ENCODE measurements at places on chromosomes 5 and 9.

DNA sequence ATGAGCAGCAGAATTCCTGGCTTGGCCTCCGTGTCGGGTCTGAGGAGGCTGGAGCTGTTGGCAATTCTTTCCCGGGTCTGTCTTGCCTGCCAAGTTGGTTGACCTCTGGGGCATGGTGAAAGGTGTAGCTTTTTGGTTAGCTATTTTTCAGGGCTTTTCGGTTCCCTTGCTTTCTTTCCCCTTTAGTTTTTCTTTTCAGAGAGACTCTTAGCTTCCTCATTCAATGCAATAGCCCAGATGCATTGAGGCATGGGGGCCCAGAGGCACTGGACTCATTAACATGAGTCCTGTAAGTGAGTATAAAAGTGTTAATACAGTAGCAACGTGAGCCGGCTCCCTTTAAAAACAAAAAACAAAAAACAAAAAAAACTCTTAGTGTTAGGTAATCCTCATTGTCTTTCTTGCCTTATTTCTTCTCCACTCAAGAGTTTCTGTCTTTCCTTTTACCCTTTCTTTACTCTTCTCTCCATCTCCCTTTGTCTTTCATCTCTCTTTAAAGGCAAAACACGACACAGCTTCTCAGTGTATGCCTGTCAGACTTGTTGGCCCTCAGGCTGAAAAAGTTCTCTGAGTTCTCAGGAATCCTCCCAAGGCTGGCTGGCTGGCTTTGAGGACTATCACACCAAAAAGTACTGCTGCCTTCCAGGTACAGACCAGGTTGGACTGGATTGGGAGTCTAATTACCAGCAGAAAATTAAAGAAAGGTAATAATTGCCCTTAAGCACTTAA is 289.9 kb upstream of the TUT7 start:
- no peak for DNase-seq

- DNase-seq = no peak
These were observed 1339.7 kb upstream of the CDH6 start for GRCh38 chr5:29853711-29854220.

GRCh38 chr9:36547598-36547997 is 25.1 kb upstream of the MELK start:
- no peak for DNase-seq

DNA sequence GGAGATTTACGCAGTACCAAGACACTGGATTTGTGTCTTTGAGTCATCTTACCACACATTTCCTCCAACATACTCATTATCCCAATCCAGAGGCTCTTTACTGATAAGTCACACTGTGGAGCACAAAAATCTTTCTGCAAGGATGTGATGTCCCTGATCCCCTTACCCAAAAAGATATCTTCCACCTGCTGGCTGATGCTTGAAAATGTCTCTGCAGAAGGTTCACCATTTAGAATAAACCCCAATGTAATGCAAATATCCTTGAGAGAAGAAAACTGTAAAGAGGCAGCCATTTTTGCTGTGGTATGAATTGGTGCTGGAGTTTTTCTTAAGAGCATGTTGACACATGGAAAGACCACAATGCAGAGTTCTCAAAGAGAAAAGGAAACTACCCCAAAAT is 65.7 kb upstream of the RORB start:
- no peak for DNase-seq

- no peak for DNase-seq
These were observed 72.7 kb upstream of the SLC25A48 start for GRCh38 chr5:135761746-135762145.

- no peak for DNase-seq
These were observed 40.7 kb upstream of the HNRNPA0 start for GRCh38 chr5:137794863-137795262.

DNA sequence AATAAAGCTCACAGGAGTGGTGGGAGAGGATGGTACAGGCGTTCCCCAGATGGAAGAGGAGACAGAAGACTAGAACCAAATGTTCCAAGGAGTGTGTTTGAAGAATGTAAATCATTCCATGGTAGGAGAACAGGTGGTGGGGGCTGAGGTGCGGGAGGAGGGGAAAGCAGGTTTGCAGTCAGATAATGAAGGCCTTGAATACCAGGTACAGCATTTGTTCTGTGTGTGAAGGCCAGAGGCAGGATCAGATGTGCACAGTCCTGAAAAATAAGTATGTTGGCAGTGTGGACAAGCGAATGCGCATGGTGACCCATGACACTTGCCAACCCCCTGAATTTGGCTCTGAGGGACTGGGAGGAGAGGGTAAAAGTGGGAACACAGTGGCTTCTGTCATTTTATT is 59.9 kb upstream of the ALDH1B1 start:
- no peak for DNase-seq

GRCh38 chr9:88339317-88339716 is 48.9 kb upstream of the SPIN1 start:
- DNase-seq = no peak

DNA sequence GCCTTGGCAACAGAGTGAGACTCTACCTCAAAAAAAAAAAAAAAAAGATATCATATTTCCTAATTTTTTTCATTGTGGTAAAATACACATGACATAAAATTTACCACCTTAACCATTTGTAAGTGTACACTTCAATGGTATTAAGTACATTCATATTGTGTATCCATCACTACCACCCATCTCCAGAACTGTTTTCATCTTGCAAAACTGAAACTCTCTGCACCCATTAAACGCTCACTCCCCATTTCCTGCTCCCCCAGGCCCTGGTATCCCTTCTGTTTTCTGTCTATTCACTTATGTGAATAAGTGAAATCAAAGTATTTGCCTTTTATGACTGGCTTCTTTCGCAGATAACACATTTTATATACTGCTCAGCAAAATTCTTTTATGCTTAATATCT is 12.8 kb downstream of the LRRC8A start:
- DNase-seq = no peak
